WERI-Rb-1 (cell line): ENCODE measurements at places on chromosomes 6 and 20.

- DNase-seq, result no peak
Measured at GRCh38 chr6:117448732-117449485, 23.2 kb upstream of the ROS1 start.

- no peak for DNase-seq
Measured at GRCh38 chr6:5936140-5936539, 70.6 kb downstream of the NRN1 start.

DNA sequence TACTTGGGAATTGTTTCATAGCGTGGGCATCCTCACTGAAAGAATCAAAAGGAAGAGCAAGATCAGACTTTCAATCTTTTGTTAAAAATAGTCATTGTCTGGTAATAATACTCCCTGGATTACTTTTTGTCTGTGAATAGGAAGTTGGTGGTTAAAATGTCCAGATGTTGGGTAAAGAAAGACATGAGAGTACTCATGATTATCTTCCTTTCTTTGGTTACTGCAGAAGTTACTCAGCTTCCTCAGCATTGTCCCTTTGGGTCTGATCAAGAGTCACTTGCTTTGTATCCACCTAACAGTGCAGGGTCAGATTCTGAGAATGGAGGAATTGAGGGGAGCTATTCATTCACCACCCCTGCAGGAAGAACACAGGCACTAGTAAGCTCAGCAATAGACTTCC, 54.6 kb downstream of the RIN2 start:
- no peak for DNase-seq

GRCh38 chr6:18412644-18413043, 25.5 kb downstream of the RNF144B start:
- no peak for DNase-seq

DNA sequence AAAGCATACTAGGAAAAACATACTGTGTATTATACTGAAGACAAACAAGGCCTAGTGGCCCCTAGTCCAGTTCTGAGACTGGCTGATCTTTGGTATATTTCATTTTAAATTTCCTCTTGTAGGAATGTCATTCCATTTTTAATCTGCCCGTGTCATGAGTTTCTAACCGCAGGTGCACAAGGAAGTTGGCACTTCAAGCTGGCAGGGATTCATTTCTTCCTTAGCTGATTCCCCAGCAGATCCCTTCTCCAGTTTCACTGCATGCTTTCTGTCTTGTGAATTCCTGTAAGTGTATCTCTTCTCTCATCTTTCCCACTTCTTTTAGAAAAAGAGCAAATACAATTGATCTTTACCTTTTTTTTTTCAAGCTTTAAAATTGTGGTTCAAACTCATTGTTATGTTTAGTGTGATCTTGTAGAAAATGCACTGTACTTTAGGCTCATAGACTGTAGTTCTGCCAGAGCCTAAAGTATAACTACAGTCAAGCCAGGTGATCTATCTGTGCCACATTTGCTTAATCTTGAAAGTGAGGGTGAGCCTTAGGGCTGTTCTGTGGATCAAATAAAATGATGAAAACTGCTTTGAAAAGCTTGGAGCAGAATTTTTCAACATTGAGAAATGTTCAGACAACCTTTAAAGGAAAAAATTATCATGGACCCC, 37.0 kb downstream of the RNF217 start:
- DNase-seq, result no peak

GRCh38 chr6:12545619-12546409, 170.8 kb upstream of the PHACTR1 start:
- DNase-seq, result no peak

DNA sequence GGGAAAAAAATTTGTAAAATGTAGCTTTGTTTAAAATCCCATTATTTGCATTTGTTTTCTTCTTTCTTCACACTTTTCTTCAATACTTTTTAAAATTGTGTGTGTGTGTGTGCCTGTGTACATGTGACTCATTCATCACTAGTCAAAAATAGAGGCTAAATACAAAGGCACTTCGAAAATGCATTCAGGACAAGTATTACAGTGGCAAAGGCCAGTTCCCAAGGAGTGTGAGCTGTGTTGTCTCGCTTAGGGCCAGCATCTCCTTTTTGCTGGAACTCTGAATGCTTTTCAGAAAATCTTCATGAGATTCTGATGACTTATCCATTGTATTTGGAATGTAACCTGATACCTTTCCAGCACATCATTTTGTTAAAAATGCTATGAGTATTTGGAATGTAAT, 288.5 kb upstream of the CNR1 start:
- no peak for DNase-seq

GRCh38 chr6:136873748-136874147, 48.4 kb upstream of the SLC35D3 start:
- DNase-seq, result no peak

- no peak for DNase-seq
Measured at GRCh38 chr6:137808191-137808590, 58.9 kb upstream of the TNFAIP3 start.

- no peak for DNase-seq
Measured at GRCh38 chr6:113010196-113010989, 663.3 kb downstream of the RFPL4B start.

DNA sequence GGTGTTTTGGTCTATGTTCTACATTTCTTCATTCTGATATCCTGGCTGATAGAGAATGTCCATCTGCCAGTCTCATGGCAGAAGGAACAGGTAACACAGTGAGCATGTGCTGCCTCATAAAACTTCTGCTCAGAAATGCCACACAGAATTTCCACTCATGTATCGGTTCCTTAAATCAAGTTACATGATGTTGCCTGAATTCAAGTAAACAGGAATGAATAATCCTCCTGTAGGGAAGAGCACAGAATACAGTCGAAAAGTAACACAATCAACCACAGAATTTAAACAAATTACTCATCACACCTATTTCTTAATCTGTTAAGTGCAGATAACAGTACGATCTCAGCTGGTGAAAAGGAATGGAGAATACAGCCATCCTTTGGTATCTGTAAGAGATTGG, 74.7 kb downstream of the FAM217A start:
- DNase-seq, result no peak

- DNase-seq, result no peak
Measured at GRCh38 chr6:150840185-150840584, 25.3 kb upstream of the MTHFD1L start.

- no peak for DNase-seq
Measured at GRCh38 chr6:82955841-82956240, 109.8 kb downstream of the UBE3D start.

GRCh38 chr6:22153384-22154158, 143.3 kb downstream of the PRL start:
- DNase-seq, result no peak

DNA sequence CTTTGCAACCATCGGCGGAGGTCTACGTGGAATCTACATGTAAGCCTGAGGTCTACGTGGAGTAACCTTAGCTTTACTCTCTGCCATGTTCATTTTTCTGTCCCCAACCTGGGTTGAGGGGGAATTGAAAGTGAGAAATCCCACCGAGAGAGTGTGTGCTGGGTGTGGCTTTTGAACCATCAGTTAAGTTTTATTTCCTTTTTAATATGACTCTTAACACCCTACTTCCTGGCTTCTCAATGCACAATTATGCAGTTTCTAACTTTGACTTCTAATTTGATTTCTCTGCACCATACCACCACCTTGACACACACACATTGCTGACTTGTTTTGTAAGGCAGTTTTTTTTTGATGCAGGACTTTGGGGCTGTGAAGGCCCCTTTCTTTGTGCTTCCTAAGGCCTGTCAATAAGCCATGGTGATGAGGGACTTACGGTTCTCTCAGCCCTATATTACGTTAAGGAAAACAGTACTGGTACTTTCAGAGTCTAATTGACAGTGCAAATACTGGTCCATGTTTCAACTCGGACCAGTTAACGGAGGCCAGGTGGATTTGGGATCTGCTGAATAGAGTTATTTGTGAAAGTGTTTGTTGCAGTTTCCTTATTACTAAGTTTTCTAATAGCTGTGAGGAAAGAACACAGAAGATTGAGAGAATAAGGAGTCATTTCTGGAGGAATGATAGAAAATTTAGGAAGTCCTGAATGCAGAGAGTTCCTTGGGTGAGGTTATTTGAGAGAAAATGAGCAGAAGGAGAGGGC, 206.5 kb downstream of the JARID2 start:
- DNase-seq, result no peak

DNA sequence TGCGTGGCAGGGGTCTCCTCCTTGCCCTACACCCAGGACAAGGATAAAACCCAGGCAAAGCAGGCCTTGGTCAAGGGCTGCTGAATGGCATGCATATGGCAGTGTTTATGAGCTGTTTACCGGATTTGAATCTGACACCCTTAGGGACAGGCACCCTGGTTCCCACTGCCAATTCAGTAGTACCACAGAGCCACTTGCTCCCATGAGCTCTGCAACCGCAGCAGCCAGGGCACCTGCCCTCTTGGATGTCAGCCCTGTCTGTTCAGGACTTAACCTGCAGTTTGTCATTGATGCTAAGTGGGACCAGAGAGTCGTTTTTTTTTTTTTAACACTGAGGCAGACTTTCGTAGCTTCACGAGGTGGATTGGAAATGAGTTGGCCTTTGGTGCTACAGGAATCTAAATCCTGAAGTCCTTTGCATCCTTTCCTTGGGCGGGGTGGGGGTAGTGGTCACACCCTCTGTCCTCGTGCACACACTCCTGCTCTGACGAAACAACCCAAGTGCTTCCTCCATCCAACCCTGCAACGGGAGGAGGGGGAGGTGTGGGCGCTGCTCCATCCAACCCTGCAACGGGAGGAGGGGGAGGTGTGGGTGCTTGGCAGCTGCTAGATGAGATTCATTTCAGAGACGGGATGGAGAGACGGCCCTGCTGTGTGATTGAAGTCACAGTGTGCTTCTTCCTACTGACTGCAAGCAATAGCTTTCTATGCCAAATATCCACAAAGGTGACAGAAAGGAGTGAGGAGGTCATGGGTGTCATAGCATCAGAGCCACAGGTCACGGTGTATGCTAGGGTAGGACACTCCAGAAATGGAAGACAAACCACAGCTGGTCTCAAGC, 166.5 kb downstream of the SMOC2 start:
- DNase-seq, result no peak

DNA sequence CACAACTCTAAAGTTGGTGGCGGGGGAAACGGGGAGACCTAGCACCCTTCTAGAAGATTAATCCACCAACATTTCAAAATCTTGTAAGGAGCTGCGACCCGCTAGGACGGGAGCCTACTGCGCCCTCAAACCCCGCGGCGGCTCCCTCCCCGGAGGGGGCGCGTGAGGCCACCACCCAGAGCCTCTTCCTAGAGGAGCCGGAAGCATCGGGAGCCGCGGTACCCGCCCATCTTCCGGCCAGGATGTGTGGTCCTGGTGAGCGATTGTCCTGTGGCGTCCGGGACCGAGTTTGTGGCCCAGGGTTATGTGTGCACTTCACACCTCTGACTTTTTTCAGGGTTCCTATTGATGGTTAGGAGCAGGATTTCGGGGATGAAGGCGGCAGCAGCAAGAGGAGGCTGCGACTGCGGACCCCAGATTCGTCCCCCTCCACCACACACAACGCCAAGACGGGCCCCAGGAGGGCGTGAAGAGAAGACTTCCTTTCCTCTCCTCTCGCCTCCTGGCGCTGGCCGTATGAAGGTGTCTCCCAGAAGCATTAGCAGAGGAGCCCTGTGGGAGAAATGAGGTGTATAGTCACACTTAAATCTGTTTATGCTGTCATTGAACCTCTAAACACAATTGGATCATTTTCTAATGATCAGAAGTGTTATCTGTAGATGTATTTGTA, 10.7 kb downstream of the ZNF165 start:
- DNase-seq, result peak; percentile 84

DNA sequence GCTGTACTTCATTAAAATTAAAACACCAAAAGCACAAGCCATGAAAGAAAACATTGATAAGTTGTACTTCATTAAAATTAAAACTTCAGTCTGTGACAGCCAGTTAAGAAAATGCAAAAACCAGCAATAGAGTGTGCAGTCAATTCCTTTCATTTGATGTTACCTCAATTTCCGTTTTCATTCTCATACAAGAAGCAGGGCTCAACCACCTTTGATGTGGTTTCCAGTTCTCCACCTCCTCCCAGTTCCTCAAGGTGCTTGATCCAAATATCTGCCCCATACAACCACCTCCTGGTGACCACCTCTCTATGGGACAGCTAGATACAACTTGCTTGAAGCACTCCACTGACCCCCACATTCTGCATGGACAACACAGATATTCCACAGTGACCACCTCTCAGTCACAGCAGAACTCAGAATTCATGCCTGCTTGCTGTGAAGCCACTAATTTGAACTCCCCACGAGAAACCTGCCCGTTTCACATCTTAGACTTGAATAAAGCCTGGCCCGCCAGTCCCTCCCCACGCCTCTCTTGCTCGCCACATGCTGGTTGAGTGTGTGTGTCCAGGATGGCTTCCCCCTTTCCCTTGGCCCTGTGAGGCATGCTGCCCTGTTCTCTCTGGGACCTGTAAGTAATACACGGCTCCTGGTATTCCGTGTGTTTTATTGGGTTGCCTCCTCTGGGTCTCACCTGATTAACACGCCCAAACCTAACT, 66.1 kb downstream of the FAM50B start:
- DNase-seq, result no peak

- DNase-seq, result no peak
Measured at GRCh38 chr6:161318456-161318855, 44.6 kb upstream of the AGPAT4 start.

- DNase-seq, result no peak
Measured at GRCh38 chr6:9428421-9429172, 986.3 kb downstream of the TFAP2A start.

DNA sequence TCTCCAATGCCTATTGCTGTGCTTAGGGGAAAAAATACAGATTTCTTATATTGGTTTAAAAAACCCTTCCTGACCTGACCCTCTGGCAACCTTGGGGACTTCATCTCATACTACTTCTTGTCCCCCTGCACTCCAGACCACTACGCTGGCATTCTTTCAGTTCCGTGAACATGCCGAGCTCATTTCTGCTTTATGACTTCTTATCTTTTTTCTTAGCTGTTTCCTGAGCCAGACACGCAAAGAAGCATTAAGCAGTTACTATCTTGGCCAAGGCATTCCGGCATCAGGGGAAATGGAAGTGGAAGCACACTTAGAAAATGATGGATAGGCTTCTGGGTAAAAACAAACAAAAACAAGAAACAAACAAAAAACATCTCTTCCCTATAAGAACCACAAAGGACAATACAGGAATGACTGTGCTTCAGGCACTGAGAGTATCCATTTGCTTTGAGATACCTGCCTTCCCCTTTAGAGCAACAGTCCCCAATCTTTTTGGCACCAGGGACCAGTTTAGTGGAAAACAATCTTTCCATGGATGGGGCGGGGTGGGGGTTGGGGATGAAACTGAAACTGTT, 4.4 kb upstream of the CCDC28A start:
- no peak for DNase-seq

DNA sequence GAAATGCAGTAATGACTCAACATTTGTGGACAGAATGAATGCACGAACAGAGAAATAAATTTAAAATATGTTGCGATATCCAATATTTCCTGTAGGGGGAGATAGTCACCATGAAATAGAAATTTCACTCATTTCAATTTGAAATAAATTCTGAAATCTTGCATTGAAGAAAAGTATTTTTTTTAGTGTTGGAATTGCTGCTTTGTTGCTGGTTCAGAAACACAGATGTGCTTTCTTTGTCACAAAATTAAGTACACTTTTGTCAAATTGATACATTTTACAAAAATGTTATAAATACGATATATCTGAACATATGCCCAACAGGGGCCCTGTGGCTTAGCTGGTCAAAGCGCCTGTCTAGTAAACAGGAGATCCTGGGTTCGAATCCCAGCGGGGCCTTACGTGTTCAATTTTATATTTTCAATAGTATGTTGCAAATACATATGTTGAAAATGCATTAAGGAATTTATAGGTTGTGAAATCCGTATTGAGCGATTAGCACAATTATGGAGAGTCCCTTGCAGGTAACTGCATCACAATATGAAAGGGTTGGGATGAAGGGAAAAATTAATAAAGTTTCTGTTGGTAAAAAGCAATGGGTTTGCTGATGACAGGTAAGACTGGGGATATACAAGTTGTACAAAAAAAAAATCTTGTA, 85.4 kb upstream of the PRSS16 start:
- peak; percentile 37 for DNase-seq

- no peak for DNase-seq
Measured at GRCh38 chr6:16921399-16922110, 160.3 kb upstream of the ATXN1 start.
